ENCODE measurements at places on chromosomes 3 and 15.
A peak's percentile ranks its signal among the peaks of the same experiment; 100 is the strongest.

- peak; percentile 74 for DNase-seq
These were observed 7.9 kb upstream of the DNAJC17 start for GRCh38 chr15:40815042-40815698.

DNA sequence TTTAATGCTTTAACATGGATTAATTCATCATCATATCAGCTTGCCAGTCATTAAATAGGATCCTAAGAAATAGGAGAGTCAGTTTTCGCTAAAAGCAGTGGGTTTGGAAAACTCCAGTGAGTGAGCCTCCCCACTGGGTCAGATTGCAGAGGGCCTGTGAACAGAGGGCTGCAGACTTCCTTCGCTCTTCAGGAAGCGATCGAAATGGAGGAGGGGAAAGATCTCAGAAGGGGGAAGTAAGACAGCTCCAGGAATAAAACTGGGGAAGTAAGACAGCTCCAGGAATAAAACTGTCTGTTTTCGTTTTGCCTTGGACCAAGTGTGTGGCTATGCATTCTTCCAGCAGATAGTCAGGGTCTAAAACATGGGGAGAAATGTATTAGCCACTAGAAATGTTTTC, 124.8 kb upstream of the C15orf61 start:
- DNase-seq = peak; percentile 52

DNA sequence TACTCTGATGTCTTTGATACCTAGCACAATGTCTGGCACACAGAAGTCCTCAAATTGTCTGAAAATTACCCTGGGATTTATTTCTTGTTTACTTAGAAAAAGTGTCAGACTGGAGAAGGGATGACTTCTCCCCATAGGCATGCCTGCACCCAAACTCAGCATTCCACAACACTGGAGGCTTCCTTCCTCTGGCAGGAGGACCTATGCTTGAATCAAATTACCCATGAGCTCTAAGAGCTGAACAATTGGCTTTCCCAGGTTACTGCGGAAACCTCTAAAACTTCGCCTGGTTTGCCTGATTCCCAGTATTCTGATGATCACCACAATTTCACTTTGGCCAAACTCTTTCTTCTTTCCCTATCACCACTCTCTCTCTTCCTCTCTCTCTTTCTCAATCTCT, 217.4 kb downstream of the DIPK2A start:
- DNase-seq = no peak

- DNase-seq = no peak
These were observed 9.3 kb downstream of the WWTR1 start for GRCh38 chr3:149648525-149648924.

DNA sequence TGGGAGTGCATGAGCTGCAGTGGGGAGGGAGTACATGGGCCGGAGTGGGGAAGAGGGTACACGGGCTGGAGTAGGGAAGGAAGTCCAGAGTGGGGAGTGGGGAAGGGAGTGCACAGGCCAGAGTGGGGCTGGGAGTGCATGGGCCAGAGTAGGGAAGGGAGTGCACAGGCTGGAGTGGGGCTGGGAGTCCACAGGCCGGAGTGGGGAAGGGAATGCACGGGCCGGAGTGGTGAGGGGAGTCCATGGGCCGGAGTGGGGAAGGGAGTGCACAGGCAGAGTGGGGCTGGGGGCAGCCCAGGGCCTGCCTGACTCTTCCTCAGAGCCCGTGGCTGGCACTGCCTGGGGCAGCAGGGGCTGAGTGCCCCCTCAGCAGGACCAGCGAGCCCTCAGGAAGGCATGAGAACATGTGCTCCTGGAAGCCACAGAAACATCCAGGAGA, 40.7 kb downstream of the KLF15 start:
- DNase-seq = no peak

DNA sequence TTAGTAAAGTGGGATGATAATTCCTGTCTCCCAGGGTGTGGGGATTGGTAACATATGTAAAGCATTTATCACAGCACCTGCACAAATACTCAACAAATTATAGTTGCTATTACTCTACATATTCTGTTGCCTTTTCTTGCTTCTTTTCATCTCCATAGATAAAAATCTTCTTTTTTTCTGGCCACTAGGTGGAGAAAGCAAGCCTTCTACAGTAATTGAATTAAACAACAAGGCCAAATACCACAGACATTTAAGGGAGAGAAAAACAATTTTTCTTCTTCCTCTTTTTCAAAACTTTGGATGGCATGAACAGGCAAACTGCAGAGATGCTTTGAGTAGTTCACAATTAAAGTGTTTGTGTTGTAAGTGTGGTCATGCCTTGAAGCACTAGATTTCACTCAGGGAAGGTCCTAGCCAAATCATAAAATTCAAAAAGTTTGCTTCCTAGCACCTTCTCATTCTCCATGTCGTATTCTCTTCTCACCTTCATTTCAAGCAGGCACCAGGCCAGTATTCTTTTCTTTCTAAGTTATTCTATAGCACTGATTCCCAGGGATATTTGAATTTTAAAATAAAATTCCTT, 493.4 kb upstream of the TGFBR2 start:
- DNase-seq = peak; percentile 72

GRCh38 chr3:19901337-19901736, 32.7 kb downstream of the EFHB start:
- DNase-seq = peak; percentile 42

DNA sequence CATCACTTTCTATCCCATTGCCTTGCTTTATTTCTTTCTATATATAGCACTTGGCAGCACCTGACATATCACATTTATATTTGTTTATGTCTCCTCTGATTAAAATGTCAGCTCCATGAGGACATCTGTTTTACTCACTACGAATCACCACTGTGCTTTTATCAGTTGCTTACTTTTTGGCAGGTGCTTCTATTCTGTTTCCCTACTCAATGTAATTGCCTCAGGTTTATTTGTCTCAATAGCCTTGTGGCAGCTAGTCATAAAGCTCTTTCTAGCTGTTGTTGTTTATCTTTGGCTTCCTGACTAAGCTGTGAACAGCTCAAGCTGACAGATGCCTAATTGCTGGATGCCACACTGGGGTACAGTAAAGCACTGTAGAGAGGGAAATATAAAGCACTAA, 85.5 kb downstream of the VPS13C start:
- no peak for DNase-seq

DNA sequence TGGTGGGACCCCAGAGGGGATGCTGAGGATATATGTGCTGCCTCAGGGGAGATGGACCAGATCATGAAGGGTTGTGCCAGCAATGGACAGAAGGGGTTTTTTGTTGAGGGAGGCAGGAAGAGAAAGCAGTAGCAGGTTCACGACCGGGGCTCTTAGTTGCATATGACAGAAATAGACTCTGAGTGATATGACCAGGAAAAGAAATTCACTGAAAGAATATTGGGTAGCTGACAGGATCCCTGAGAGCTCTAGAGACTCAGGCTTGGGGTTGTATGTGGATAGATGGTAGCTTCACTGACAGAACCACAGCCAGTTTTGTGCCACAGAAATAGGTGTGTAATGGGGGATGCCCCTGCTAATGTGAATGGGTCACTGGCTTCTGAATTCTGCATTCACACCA, 241.6 kb downstream of the ZNF621 start:
- no peak for DNase-seq

DNA sequence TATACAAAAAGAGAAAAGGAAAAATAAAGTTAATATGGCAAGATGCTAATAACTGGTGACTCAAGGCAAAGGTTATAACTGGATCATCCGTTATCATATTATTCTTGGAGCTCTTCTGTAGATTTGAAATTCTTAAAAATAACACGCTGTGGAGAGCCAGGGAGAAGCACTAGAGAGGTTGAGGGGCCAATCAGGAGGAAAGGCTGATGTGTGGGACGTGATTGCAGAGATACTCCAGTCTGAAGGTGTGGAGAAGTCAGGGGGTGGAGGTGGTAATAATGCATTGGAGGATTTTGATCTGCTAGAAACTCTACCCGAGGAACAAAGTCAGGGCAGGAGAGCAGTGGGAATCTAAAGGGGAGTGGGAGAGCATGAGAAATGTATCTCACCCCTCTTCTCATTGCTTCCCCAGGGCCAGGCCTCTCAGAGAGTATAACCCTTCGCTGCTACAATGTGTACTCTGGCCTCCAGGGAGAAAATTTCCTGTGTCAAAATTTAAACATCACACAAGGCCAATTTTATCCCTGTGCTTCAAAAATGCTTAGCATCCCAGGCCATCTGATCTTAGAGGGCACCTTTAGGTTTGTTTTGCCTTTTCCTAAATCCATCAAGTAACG, 211.5 kb upstream of the SEMA6D start:
- no peak for DNase-seq

- DNase-seq = no peak
These were observed 4.7 kb downstream of the AMT start for GRCh38 chr3:49417516-49418120.

- DNase-seq = no peak
These were observed 61.8 kb upstream of the MCF2L2 start for GRCh38 chr3:183490211-183490601.

DNA sequence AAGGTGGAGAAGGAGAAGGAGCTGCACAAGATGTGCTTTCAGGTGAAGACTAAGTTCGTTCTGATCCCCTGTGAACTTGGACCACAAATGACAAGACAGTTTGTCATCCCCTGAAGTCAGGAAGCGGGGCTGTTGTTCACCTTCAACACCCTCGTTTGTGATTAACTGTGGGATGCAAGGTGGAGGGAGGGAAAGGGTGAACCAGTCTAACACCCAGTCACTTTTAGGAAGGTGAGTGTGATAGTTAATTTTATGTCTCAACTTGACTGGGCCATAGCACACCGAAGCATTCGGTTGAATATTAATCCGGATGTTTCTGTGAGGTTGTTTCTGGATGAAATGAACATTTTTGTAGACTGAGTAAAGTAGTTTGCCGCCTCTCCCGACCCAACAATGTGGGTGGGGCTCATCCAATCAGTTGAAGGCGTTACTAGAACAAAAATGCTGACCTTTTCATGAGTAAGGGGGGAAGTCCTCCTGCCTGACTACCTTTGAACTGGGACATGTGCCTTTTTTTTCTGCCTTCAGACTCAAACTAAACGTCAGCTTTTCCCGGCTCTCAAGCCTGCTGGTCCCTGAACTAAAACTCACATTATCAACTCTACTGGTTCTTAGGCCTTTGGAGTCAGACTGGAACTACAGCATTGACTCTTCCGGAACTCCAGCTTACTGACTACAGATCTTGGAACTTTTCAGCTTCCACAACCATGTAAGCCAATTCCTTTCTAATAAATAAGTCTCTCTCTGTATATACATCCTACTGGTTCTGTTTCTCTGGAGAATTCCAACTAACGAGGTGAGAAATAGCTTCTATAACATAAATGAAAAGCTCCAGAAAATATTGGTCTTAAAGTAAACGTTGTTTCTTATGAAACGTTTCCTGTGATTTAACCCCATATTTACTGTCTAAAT, 264.0 kb upstream of the SLITRK3 start:
- no peak for DNase-seq

DNA sequence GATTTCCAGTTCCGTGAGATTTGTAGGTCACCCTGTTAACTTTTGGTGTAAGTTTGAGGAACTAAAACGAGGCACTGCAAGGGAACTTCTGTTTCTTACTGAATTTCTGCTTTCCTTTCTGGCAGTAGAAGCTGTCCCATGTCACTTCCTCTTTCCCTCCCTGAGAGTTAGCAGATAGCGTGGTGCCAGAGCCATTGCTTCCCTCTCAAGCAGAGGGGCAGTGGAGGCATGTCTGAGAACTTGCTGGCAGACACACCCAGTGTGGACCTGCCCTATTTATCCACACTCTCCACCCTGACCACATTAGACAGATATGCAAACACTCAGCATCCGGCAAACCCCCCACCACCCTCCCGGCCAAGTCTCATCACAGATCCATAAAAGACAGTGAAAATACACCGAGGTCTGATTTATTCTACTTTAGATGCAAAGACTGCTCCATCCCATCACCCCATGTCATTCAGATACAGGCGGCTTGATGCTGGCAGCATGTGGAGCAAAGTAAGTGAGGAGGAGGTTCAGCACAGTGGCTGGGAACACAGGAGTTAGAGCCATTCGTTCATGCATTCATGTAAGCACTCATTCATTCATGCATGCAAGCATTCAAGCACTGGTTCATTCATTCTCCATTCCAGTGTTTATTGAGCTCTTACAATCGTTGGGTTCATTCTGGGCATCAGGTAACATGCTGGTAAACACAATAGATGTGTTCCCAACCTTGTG, 324.7 kb downstream of the SHQ1 start:
- peak; percentile 96 for DNase-seq

DNA sequence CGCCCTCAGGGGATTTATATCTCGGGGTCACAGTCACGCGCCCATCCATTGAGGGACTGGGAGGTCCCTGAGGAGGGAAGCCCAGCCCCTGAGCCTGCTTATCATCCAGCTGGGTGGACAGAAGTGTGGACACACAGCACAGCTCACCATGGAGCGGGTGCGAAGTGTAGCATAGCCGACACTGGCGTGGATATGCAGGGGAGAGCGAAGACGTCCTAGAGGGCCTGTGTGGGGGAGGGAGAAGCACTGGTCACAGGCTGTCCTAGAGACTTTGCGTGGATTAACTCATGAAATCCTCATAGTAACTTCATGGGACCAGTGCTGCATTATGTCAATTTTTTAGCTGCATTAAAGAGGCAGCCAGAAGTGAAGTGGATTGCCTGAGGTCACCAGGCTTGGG, 26.1 kb upstream of the PLXND1 start:
- DNase-seq = no peak

DNA sequence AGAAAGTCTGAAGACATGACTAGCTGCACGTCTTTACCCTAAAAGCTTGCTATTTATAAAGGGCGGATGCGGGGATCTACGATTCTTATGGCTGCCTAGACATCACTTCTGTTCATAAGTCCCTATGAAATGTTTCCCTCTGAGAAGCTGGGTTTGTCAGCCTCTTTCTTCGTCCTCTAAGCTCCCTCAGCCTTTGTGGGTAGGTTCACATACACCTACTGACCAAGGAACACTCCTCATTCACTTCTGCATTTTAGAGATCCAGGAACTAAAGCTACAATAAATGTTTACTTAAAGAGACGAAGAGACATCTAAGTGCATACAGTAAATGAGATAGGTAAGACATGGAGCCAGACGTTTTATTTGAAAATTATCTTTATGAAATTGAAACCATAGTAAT, 16.7 kb upstream of the RAMAC start:
- no peak for DNase-seq

- no peak for DNase-seq
These were observed 171.0 kb upstream of the SMAD3 start for GRCh38 chr15:66894363-66894762.

GRCh38 chr3:81968658-81969057, 207.2 kb upstream of the GBE1 start:
- DNase-seq = no peak

- peak; percentile 56 for DNase-seq
These were observed 40.3 kb downstream of the RPL39L start for GRCh38 chr3:187098923-187099512.

GRCh38 chr3:48960841-48961413, 29.1 kb upstream of the P4HTM start:
- DNase-seq = no peak

- DNase-seq = no peak
These were observed 124.5 kb upstream of the CTDSPL start for GRCh38 chr3:37737134-37737533.

GRCh38 chr15:95277266-95277665, 1045.9 kb downstream of the MCTP2 start:
- DNase-seq = no peak

- no peak for DNase-seq
These were observed 16.1 kb downstream of the ZDHHC23 start for GRCh38 chr3:113963879-113964278.

GRCh38 chr3:45950686-45951600, 7.7 kb downstream of the CXCR6 start:
- DNase-seq = no peak
